H1 (cell line): ENCODE measurements at places on chromosomes 5 and 9. TPM values are rescaled to one million over a fixed set of nuclear protein-coding genes. Genes with fewer than 3 reads are reported as not detected.

The C5 gene
- polyA plus RNA-seq: 0.35 and 0.46 TPM in 2 replicates

The GPR21 gene
- polyA plus RNA-seq: 0.61 and 0.71 TPM in 2 replicates

The CDH9 gene
- polyA plus RNA-seq: 0.57 and 1.0 TPM in 2 replicates

The TMEM171 gene
- polyA plus RNA-seq: 2.2 and 3.2 TPM in 2 replicates

The CCDC192 gene
- not detected in 2 replicates for polyA plus RNA-seq

The ANP32B gene
- 5.5 and 7.6 TPM in 2 replicates for polyA plus RNA-seq

The LHFPL2 gene
- polyA plus RNA-seq: 9.6 and 14.8 TPM in 2 replicates

The SOHLH1 gene
- polyA plus RNA-seq: 0.05 and 0.11 TPM in 2 replicates
